ENCODE measurements at places on chromosomes 3 and 15.

DNA sequence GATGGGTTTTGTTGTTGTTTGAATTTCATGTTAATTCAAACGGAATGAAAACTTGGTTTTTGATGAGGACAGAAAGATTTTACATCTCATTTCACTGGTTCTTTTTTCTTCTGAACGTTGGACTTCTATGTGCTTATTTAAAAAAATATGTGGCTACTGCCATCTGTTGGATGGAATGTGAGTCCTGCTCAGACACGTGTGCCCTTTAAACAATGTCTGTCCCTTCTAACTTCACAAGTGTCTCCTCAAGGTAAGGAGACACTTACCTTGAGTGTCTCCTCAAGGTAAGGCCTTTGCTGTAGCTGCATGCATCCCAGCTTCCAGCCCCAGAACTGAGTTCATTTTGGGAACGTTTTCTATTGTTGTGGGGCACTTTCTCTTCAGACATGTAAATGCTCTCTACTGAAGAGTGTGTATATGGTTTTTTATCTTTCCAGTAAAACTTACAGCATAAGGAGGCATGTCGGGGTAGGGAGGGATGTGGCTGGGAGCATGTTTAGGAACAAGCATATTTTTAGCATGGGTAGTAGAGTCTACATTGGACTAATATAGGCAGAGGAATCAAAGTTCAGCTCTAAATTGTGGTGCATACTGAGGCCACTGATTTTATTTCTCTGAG is 63.1 kb upstream of the UBE3A start:
- DNase-seq, result no peak

GRCh38 chr15:51191072-51191670 is 96.5 kb upstream of the TNFAIP8L3 start:
- no peak for DNase-seq

DNA sequence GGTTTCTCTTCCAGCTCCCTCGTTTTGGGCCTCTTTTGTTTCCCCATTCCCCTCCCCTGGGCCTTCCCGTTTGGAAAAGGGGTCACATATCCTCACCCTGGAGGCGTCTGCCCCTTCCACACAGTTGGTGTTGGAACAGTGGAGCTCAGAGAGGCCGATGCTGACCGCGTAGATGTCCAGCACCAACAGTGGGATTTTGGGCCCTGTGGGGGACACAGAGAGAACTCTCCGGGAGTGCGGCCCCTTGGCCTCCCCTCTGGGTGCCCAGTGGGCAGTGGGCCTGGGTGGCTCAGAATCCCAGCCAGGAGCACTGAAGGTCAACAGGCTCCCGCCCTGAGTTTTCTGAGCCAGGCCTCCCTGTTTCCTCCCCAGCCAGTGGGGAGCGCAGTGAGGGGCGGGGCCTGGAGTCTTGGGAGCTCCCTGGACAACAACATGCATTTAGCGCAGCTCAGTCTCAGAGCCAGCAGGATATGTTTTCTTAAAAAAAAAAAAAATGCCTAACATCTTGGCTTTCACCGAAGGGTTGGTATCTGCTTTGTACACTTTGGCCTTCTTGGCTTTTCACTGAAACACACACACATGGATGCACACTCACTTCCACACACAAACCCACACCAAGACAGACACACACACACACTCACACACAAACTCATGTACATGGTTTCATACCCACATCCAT is 670 bp upstream of the ISLR start:
- no peak for DNase-seq

- DNase-seq, result no peak
Observed at GRCh38 chr15:61226361-61227256, 2.5 kb downstream of the RORA start.

GRCh38 chr3:3699816-3700633 is 99.2 kb upstream of the LRRN1 start:
- no peak for DNase-seq

DNA sequence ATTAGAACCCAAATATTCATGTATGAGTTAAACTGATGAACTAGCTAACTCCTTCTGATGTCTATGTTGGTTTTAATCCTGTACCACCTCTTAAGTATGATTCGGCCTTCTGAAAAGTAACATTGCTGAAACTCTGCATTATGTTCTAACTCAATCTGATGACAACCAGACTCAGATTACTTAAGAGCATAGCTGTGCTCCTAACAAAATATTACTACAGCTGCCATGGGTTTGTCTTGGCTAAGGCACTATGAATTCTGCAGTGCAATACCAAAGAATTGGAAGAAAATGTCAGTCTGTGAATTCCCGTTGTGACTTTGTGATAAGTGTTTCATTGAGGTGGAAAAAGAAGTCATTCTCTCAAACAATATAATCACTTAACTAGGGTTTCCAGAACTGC is 224.4 kb downstream of the ZMAT3 start:
- no peak for DNase-seq

DNA sequence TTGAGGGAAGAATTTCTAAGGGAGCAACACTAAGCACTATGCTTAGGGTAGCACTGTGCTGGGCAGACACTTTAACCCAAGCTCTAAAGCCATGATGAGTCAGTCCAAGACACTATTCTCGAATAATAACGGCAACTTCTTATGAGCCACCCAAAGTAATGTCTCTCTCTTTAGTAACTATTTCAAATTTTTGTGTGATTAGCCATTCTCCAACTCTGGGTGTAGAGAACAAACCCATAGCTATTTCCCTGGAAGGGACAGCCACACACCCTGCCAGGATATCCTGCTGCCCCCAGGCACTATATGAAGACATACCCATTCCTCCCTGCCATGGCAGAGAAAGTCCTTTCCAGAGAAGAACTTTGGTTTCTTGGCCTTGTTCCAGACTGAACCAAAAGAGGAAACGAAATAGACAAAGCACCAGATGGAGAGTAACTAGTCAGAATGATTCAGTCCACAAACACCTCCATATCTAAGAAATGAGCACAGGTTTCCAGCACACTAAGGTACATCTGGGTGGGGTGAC is 384.9 kb upstream of the THBS1 start:
- DNase-seq, result no peak

- no peak for DNase-seq
Observed at GRCh38 chr3:99674086-99674789, 35.8 kb downstream of the COL8A1 start.

DNA sequence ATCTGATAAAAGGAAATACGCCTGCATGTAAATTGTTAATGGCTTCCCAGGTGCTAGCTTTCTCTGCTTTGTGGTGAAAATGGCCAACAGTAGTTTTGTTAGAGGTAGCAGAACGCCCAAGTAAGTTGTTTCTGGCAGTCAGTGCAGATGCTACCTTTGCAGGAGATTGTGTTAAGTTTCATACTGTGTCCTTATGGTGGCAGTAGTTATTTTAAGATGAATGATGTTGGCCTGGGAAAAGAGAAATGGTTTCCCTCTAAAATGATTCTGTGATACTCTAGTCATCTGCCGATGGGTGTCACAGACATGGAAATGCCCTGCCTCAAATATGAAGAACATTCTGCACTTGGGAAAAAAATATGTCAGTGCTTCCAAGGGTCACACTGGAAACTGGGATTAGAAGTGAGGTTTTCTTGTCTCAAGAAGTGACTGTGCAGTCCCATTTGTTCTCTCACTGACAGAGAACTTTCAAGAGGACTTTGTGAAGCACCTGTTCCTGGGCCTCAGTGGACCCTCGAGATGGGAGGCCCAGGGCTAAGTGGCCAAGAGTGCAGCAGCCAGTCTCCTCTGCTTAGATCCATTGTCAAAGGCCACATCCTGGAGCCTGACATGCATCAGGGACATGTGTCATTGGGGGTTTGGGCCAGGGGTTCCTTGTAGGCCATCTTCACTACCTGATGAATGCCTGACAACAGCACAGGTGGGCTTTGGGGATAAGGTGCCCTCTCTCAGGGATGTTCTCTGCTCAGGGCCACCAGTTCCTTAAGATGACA is 393.3 kb downstream of the CACNA2D3 start:
- no peak for DNase-seq

DNA sequence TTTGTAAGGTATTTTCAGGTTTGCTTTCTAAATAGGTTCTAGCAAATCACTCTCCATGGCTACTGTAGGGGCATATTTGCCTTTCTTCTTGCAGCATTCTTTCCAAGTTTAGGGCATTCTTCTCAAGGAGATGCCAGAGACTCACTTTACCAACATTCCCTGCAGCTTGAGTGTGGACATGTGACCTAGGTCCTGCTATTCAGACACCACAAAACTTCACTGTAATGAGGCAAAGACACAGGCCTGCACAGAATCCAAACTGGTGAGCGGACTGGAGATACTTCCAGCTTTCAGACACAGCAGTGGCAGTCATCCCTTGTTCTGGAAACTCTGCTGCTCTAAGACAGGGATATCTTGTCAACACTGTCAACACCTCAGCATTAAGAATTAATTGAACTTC is 146.4 kb upstream of the PFN2 start:
- no peak for DNase-seq

DNA sequence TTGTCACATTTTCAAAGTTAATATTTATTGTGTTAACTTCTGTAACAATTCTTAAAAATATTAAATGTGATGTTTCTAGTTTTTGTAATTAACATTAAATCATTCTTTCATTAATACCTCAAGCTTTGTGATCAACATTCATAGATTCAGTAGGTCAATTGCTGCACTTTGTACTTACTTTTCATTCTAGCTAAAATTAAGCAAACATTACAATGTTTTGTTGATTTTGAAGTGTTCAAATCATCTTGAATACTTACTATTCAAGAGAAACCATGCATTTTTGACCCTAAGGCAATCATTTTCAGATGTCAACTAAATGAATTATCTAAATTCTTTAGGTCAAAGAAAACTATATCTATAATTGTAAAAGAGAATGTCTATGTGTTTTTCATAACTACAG is 933.1 kb downstream of the NAALADL2 start:
- no peak for DNase-seq

GRCh38 chr3:56137415-56137814 is 330.9 kb downstream of the ERC2 start:
- DNase-seq, result no peak
